Esophagus squamous epithelium (tissue), 5 donors: ENCODE measurements at places on chromosomes 6 and 20.

DNA sequence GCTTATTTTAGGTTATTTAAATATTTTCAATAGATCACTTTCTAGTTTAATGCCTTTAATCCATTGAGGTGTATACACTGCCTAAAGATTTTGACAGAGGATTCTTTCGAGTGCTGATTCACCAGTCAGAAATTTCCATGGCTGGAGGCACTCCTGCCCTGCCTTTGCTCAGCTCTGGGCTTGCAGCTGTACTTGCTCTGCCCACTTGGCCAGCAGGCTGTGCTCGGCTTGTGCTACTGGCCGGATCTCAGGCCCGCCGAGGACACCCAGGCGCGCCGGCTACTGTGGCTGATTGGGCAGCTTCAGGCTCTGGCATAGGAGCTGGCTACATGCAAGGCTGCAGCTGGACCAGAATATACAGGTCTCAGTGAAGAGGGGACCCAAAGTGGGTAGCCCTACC, 675.1 kb upstream of the MMS22L start:
- no peak for DNase-seq

DNA sequence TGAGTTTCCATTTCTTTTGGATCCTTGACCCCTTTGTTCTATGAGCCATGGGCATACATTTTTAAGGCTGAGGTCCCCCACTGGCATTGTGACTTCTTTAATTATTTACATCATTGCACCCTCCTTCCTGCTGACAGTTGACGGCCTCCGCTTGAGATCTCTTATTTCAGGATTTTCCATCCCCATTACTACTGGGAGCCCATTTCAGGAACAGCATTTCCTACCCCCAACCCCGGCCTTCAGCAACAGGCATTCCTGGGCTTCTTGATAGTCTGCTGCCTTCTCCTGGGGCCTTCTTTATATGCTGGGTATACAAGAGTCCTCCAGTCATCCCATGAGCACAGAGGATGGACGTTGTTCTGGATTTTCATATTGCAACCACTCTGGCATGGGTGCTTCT, 3.8 kb downstream of the ULBP1 start:
- DNase-seq: no peak

DNA sequence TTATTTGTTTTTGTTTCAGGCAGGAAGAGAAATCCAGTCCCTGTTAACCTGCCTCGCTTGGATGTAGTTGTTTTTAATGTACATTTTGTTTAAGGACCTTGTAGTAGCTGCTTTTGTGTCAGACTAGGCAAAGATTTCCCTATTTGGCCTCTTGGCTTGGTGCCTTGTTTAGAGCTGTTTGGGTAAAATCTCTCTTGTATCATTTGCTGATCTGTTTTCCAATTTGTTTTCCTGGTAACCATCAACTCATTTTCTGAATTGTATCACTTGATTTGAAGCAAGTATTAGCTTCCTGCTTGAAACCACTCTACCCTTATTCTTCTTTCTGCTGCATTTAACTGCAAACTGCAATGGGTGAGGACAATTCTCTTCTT, 160.7 kb downstream of the ZFAND3 start:
- no peak for DNase-seq

- no peak for DNase-seq
Observed at GRCh38 chr20:8837396-8837795, 231.5 kb upstream of the PLCB4 start.

DNA sequence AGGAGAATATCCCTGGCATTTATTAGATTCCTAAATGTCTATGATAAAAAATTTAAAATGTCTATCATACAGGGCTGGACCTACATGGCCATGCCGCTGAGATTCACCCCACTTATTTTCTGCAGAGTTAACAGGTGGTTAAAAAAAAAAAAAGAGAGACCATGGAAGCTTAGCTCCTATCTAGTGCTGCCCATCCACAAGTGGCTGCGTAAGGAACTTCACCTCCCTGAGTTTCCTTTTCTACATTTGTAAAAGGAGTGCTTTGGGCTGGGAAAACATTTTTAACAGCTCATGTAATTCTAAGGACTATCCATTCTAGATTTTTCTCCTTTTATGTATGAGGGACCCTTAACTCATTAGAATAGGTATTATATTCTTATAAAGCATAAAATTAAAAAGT, 534.1 kb downstream of the MMUT start:
- DNase-seq: no peak

DNA sequence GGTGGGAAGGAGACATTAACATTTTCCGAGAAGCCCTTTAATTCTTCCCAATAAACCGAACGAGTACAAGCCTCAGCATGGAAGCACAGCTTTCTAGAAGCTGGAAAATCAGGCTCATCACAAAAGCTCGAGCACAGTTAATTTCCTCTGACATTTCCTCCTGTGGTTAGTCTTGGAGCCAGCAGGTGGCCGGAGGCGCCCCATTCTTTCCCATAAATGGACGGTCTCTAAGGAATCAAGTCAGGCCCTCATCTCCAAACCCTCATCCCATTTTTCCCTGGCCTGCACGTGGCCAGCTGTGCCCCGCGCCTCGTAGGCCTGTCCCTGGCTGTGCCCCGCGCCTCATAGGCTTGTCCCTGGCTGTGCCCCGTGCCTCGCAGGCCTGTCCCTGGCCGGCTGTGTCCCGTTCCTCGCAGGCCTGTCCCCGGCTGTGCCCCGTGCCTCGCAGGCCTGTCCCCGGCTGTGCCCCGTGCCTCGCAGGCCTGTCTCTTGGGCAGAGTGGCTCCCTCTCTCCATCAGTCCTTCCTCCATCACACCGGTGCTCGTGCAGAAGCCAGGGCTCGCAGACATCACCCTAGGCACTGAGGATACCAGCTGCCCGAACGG, 19.7 kb upstream of the NTSR1 start:
- no peak for DNase-seq

DNA sequence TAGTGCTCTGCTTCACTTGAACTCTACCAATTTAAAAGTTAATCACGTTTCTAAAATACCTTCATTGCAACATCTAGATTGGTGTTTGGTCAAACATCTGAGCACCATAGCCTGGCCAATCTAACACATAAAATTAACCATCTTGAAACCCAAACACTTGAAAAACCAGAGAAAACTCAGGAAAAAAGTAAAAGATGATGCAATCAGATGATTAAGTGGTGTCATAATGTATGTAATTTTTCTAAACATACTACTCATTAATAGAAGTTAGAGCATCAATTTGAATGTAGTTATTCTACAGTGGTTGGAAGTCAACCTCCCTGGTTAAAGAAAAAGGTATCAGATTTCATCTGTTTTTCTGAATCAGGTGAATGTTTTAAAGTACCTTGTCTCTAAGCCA, 228.6 kb upstream of the ID4 start:
- DNase-seq: no peak

DNA sequence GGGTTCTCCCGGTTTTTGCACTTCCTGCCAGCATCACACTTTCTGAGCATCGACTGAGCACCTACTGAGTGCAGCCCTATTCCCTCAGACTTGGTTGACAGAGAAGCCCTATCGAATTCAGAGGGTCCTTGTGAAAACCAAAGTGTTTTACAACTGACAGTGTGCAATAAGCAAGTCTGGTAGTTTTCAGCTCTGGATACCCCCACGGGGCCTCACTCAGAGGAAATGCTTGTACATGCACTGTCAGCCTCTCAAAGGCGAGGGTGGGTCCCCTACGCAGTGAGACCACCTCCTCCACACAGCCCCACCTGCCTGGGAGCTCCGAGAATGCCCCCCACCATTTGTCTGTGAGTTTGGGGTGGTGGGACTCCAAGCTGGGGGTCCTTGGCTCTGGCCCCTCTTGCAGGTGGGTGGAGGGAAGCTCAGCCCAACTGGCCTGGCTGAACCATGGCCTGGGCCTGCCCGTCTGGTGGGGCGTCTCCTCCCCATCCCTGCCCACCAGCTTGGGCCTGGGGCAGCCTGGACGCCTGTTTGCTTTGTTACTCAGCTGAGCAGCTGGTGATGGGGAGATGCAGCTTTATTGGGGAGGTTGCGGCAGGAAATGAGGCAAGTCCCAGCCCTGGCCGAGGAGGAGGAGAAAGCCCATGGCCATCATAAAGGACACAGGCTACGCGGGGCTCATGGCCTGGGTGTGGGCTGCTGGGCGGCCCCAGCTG, 1.7 kb downstream of the SPDEF start:
- no peak for DNase-seq

GRCh38 chr6:101462576-101462975, 69.1 kb downstream of the GRIK2 start:
- no peak for DNase-seq

DNA sequence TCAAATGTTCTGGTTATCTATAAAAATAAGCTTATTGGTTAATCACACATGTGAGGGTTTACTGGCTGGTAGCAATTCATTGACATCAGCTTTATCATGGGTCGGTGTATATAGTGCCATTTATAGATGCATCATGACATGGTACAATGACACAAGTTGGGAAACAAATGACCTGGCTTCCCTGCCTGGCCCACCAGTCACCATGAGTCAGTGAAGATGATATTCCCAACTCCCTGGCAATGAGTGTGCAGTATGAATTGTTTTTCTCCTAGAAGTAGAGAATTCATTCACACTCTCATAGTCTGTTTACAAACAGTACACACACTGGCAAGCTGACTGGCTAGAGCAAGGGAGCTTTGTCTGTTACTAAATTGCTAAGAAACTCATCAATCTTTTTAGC, 37.2 kb upstream of the CALHM6 start:
- no peak for DNase-seq

GRCh38 chr6:150068151-150068550, 770 bp downstream of the ULBP3 start:
- no peak for DNase-seq

- no peak for DNase-seq
Observed at GRCh38 chr6:11729076-11729475, 49.5 kb downstream of the ADTRP start.

GRCh38 chr6:170082531-170083187, 208.2 kb downstream of the DLL1 start:
- no peak for DNase-seq

DNA sequence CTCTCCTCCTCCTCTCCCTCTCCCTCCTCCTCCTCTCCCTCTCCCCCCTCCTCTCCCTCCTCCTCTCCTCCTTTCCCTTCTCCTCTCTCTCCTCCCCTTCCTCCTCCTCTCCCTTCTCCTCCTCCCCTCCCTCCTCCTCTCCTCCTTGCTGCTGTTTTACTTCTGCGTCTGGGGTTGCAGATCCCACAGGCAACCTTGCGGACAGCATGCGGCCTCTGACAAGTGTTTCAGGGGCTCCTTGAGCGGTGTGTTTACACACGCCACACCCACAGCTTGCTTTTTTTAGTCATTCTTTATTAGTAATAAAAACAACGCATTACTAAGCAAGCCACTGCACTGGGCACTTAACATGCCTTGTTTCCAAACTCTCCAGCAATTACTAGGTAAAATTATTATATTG, 81.9 kb downstream of the TFAP2C start:
- DNase-seq: no peak

DNA sequence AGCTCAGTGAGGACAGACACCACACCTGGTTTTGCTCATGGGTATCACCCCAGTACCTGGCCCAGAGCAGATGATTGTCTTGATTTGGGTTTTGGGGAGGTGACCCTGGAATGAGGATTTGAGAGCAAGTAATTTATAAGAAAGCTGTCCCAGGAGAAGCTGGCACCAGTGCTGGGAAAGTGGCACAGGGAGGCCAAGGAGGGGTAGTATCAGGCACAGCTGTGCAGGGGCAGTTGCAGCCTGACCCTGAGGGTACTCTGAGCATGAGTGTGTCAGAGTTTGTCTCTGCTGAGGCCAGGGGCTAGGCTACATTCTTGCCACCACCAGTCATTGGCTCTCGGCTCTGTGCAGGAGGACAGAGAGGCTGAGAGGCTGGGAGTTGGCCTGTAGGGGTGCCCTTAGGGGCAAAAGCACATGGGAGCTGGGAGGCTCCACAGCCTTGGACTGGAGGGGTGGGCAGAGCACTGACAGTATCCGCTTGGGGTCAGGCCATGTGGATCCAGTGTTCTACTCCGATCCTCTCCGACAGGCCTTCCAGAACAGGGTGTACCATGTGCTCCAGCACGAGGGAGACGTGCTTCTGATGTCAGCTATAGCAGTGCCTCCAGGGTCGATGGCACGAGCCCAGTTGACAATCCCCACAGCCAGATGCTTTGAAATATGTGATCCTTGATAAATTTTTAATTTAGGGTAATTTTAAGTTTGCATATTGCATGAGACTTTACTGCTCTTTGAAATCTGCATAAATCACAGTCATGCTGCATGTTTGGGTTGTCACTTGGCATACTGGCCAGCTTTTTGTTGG, 121.3 kb downstream of the PHACTR3 start:
- DNase-seq: no peak

DNA sequence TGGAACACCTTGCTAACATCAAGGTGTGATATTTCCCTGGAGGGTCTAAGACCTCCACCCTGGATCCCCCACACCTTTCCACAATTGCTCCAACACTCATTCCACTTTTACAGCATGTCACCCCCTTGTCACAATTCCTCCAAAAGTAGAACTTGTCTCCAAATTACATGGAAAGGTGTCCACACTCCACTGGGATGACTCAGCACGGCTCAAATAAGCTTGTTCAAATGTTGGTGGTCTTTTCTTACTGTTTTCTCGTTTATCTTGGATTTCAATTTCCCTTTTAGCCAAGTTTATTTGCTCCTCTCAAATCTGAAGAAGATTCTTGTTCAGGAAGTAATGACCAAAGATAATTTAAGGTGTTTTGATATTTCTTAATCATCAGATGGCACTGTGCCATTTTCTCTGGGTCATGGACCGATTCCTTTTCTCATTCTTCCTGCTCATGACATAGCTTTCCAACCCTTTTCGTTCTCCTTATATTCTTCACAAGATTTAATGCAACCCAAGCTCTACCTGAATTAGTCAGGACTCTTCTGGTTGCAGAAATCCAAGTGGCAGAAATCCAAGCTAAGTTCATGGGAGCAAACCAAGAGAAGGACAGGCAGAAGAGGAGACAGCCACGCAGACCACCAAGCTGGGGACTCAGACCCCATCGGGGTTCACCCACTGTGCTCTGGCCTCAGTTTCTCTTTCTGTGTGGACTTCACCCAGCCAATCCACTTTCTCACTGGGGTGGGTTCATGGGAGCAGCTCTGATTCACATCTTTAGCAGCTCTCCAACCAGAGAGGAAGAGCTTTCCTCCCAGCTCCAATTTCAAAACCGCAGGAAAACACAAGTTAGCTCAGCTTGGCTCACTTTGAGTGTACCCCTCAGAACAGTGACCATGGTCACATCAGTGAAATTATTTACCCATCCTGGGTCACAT, 110.5 kb upstream of the CDYL start:
- no peak for DNase-seq

DNA sequence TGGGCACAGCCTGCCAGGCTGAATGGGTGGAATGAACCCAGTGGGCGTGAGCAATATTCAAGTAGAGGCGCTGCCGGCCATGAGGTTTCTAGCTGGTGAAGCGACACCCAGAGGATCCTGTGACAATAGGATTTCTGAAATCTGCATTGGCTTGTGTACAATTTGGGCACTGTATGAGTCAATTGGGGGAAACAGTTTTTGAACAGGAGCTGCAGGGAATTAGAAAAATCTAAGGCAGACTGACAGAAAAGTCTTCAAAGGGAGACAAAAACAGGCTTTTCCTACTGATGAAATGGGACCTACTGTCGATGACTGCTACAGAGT, 148.8 kb upstream of the PROKR2 start:
- DNase-seq: no peak
